Neural progenitor cell (in vitro differentiated cells): ENCODE measurements at places on chromosomes 5 and 9. TPM values are rescaled to one million over a fixed set of nuclear protein-coding genes. Genes with fewer than 3 reads are reported as not detected.

DNA sequence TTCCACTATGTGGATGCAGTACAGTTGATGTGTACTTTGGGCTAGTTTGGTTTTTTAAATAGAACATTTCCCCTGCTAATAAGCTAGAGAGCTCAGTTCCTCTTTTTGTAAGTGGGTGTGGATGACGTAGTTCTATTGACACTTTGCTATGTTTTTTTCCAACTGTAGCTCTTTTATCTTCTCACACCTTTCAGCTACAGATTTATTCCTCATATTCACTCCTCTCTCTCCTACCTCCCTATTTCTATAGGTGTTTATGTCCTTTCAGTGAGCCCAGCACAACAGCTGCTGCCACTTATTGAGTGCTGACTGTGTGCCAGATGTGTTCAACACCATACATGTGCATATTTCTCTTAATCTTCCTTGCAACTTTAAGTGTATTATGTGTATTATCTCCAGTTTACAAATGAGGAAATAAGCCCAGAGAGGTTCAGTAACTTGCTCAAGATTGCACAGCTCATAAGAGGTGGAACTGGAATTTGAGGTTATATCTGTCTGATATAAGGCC, 215.7 kb downstream of the SEMA6A start:
- no peak for DNase-seq

AQP7 gene
- 0.25 TPM in 1 of 2 replicates, not detected in the other for total RNA-seq

DNA sequence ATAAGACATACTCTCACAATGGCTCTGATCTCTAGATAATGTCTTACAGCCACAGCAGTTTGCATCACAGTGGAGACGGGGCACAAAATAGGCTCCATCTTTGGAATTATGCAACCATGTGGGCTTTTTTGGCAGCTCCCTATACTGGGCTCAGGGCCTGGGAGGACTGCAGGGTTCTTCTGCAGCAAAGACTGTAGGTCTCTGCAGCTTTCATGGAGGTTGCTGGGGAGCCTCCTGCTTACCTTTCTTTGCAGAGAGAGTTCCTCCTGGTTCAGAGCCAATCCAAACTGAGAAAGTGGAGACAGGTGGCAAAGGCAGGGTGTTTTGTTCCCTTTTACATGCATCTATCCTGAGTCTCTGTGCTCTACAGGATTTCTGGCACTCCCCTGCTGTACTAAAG, 558.0 kb downstream of the TLR4 start:
- no peak for DNase-seq

GRCh38 chr5:39053189-39053588, 21.0 kb downstream of the RICTOR start:
- DNase-seq, result no peak

- no peak for DNase-seq
Measured at GRCh38 chr5:142201471-142201887, 92.9 kb downstream of the NDFIP1 start.

GRCh38 chr5:50666261-50667022, at the start of gene PARP8:
Gene PARP8, plus strand, starts transcription at chr5:50666637. Its CDS starts 459 bp downstream, at chr5:50667096.
- peak; percentile 86 for DNase-seq

DNA sequence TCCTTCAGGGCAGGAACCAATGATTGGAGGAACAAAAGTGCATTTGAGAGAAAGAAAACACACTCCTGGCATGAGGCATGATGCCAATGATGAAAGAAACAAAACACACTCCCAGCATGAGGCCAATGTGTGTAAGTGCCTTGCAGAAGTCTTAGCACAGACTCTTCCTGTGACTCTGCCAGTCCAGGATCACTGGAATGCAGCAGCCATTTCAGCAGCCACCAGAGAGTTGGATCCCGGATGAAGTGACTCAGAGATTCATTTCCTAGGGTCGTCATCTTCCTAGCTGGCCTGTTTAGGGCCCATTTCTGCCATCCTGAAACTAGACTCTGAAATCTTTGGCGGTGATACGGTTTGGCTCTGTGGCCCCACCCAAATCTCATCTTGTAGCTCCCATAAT, 212.5 kb downstream of the CFAP90 start:
- no peak for DNase-seq

DNA sequence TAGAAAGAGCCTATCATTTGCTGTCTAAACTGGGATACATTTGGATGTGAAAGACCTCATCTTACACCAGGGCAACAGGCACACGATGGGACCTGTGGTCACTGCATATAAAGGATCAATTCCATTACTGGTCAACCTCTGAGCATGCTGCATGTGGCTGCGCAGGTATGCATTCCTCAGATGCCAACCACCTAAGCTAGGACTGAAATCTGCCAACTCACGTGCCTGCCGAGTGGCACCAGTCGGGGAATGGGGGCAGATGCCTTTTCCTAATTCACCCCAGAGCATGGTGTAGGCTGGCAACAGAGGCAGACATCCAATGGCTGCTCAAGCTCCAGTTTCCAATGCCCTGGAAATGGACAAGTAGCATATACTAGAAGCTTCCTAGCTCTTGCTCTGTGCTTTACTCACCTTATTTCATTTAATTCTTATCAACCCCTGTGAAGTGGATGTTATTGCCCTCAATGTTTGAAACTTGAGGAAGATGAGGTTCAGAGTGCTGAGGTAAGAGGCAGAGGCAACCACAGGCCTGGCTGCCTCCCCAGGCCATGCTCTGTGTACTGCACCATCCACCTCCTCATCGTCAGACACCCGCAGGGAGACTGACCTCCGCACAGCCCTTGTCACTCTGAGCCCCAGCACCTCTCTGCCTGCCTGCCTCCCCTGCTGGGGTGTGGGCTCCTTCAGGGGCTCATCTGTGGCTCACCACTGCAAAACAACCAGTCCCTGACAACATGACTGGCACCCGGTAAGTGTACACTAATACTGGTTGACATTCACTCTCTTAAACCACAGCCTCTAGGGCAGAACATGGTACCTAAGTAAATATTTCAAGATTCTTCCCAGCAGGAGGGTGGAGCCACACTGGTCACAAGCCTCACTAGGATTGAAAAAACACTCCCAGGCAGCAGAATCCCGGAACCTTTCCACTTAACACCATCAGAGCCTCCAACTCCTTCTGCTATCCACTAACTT, 228.5 kb downstream of the CRB2 start:
- no peak for DNase-seq

GRCh38 chr5:168254013-168254693, 37.3 kb upstream of the WWC1 start:
- no peak for DNase-seq

DNA sequence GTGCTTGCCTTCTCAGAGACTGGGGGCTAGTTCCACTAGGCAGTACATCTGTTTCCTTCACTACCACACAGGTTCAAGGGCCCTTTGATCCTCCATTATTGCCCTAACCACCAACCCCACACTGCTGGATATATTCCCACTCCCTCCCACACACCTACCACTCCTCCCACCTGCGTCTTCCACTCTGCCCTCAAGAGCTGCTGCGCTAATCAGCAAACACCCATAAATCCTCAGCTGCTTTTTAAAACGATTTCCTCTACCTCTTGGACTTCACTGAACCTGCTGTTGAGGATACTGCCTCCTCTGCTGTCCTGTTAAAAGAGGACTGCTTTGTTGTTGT, 120.9 kb downstream of the MAPKAP1 start:
- DNase-seq, result no peak

DNA sequence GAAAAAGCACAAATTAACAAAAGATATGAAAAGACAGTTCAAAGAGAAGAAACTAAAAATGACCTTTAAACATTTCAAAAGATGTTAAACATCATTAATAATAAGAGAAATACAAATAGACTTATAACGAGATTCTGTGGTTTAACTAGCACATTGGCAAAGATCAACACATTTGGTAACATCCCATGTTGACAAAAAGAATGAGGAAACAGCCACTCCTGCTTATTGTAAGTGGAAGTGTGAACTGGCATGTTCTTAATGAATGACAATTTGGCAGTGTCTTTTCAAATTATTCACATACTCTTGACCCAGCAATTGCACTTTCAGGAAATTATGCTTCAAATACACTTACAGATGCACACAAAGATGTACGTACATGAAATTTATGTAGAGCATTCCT, 176.3 kb downstream of the TLE1 start:
- no peak for DNase-seq

RMRP gene
- 1,307 and 2,709 TPM in 2 replicates for total RNA-seq

DNA sequence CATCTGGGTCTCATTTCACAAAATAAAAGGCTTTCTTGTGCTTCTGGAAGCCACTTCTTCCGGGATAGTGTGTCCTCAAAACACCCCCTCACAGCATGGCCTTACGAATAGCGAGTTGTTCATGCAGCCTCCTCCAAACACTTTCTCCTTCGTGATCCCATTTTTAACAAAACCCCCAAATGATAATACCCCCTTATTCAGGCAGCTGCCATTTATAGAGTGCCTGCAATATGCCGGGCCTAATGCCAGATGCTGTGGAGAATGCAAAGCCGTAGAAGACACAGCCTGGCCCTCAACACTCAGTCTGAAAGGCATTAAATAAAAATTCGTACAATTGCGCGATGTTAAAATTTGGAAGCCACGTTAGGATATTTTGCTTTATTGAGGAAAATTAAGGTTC, 66.4 kb upstream of the SLC44A1 start:
- DNase-seq, result no peak

OR1Q1 gene
- not detected in 2 replicates for total RNA-seq

ISOC1 gene
- total RNA-seq, result 25.9 and 35.7 TPM in 2 replicates

DNA sequence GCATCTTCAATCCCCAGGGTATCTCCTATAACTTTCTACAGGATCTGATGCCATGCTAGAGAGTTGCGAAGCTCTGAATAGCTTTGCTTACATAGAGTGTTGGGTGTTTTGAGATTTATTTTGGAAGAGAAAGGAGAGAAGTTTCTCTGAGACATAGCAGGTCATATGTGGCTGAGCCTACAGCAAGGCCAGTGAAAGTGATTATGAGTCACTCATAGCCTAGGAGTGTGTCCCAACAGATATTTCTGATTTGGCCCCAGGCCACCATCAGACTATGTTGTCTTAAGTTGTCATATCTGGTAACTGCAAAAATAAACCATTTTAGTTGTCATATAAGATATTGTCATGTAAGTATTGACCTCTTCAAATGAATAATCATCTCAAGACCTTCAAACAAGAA, 132.0 kb upstream of the RAI14 start:
- no peak for DNase-seq

LRRC19 gene
- not detected in 2 replicates for total RNA-seq

SHB gene
- total RNA-seq, result 1.1 and 4.1 TPM in 2 replicates

GHR gene
- 0.07 and 0.28 TPM in 2 replicates for total RNA-seq

- no peak for DNase-seq
Measured at GRCh38 chr9:106779796-106780195, 83.2 kb upstream of the ZNF462 start.

GRCh38 chr9:104556830-104557634, 11.9 kb upstream of the OR13C8 start:
- DNase-seq, result no peak

BARX1 gene
- total RNA-seq, result 0.17 and 2.9 TPM in 2 replicates

CCL28 gene
- total RNA-seq, result 0.06 TPM in 1 of 2 replicates, not detected in the other

MAT2B gene
- total RNA-seq, result 44.7 and 69.0 TPM in 2 replicates

- no peak for DNase-seq
Measured at GRCh38 chr5:3006961-3007551, 255.6 kb upstream of the IRX2 start.

GPX3 gene
- 17.9 and 22.4 TPM in 2 replicates for total RNA-seq

TAS2R1 gene
- not detected in 2 replicates for total RNA-seq

DNA sequence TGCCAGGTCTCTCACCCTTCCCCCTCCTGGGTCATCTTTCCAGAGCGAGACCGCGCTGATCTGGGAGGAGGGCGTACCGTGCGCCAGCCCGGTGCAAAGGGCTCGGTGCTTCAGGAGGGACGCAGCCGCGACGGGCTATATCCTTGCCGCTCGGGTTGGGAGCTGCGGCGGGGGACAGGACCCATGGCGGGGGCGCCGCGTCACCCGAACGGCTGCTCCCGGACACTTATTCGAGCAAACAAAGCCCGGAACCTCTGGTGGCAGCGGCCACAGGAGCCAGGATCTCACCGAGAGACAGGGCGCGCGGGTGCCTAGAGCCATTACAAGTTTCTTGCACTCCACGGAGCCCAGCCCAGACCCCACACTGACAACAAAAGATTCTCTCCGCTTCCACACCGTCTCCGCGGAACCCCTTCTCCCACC, 1.3 kb downstream of the SEMA6A start:
- DNase-seq, result peak; percentile 70

GRCh38 chr9:19409401-19410194, 789 bp downstream of the ACER2 start:
- peak; percentile 64 for DNase-seq

GRCh38 chr5:111743512-111743911, 13.5 kb downstream of the NREP start:
- DNase-seq, result no peak

- no peak for DNase-seq
Measured at GRCh38 chr9:108673386-108673785, 182.4 kb downstream of the ACTL7B start.

DNA sequence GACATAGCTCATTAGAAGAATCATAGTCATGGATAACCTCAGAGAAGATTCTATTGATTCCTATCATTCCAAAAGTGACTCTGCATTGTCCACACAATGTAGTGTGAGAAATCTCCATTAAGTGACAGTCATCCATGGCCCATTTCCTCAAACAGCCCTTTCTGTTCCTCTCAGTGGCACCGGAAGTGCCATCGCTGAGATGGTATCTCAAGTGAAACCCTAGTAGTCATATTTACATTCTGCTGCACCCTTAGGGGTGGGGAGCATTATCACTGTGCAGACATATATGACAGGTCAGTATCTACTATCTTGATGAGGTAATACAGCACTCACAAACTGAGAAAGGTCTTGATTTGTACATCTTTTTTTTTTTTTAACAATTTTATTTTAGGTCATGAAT, 55.4 kb upstream of the MIER3 start:
- DNase-seq, result no peak

CRB2 gene
- total RNA-seq, result 18.5 and 70.7 TPM in 2 replicates
